ENCODE measurements at places on chromosomes 4 and X. TPM values are rescaled to one million over a fixed set of nuclear protein-coding genes. Genes with fewer than 3 reads are reported as not detected.

RNF128 gene
- 2.6 TPM for total RNA-seq

PABPC1L2A gene
- not detected for total RNA-seq

MSN gene
- total RNA-seq, result 132 TPM

DKK2 gene
- total RNA-seq, result 0.49 TPM

AFF2 gene
- total RNA-seq, result not detected

YY2 gene
- total RNA-seq, result 2.3 TPM

SPANXA2 gene
- 48.0 TPM for total RNA-seq

PNCK gene
- 2.5 TPM for total RNA-seq

MBNL3 gene
- total RNA-seq, result 1.6 TPM

RAB40AL gene
- 0.13 TPM for total RNA-seq

TLL1 gene
- total RNA-seq, result 0.11 TPM

KLHL13 gene
- total RNA-seq, result 0.96 TPM

LNX1 gene
- total RNA-seq, result 3.4 TPM

KCNE5 gene
- 0.56 TPM for total RNA-seq

PNMA3 gene
- 0.08 TPM for total RNA-seq

CLIC2 gene
- total RNA-seq, result not detected

All from A375 (cell line).